ENCODE measurements at places on chromosomes 3 and 15. TPM values are rescaled to one million over a fixed set of nuclear protein-coding genes. Genes with fewer than 3 reads are reported as not detected.

DNA sequence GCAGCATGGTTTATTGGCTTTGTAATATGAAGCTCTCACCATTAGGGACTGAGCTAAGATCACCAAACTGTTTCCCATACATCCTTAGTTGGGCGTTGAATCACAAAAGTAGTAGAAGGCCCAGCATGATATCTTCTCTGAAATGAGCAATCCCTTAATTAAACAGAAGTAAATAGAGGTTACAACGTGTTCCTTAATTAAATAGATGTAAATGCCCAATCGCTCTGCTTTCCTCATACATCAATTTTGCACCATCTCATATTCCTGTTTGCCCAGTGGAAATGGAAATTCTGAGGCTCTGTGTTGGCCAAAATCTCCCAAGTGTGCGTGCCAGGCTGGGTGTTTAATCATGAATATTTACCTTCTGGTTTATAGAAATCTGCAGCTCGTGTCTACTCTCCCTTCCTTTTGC is 107.4 kb upstream of the FOXB1 start:
- no peak overlapping the region for H3K4me3 ChIP-seq
- H3K4me1 ChIP-seq: no peaks in the 10 kb centered on the region

DNA sequence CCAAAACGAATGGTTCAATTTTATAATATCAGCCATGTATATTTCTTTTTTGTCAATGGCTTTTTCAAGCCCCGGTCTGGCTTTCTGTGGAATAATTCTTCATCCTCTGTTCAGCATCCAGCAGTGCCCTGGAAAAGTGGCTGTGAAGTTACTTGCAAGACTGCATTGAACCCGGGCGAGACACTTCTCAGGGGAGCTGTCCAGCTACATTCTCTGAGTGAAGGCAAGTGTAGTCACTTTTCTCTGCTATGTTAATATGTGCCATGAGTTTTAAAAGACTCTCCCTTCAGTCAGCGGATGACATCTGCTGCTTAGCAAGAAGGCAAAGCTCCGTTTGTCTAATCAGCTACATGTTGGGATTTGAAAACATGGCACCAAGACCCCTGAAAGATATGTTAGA is 81.3 kb upstream of the RGMA start:
- H3K4me3 ChIP-seq: no peak overlapping the region
- no peak overlapping the region for H3K27ac ChIP-seq
- H3K27me3 ChIP-seq: no peaks in the 10 kb centered on the region
- no peak for DNase-seq

GRCh38 chr15:97425596-97425995 is 534.9 kb upstream of the ARRDC4 start:
- H3K4me3 ChIP-seq: no peak overlapping the region
- H3K27me3 ChIP-seq: no peaks in the 10 kb centered on the region
- H3K27ac ChIP-seq: no peak overlapping the region
- H3K36me3 ChIP-seq: no peaks in the 10 kb centered on the region
- H3K4me1 ChIP-seq: no peaks in the 10 kb centered on the region

DNA sequence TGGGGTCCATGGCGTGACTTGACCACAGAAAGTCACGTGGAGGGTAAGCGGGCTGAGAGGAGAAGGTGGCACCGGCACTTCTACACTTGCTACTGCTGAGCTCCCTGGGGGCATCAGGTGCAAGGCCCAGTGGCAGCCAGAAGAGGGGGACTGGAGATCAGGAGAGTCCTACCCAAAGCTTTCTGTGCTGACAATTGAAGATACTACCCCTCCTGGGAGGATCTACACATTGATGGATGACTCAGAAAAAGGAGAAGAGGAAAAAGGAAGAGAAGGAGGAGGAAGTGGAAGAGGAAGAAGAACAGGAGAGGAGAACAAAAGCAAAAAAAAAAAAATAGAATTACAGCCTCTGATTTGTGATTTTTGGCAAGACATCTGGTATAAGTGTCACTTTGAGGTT is 41.2 kb downstream of the MYO5C start:
- H3K4me3 ChIP-seq: no peak overlapping the region
- no peaks in the 10 kb centered on the region for H3K27me3 ChIP-seq
- no peaks in the 10 kb centered on the region for H3K36me3 ChIP-seq
- peaks cover 14% of the 10 kb centered on the region for H3K4me1 ChIP-seq

GRCh38 chr3:39401983-39402382 is 4.5 kb upstream of the RPSA start:
- H3K4me3 ChIP-seq: no peak overlapping the region
- H3K27ac ChIP-seq: no peak overlapping the region
- no peaks in the 10 kb centered on the region for H3K4me1 ChIP-seq
- H3K27me3 ChIP-seq: no peaks in the 10 kb centered on the region

ACKR4 gene
- polyA plus RNA-seq: not detected

GRCh38 chr3:64599651-64600050 is 88.1 kb downstream of the ADAMTS9 start:
- no peaks in the 10 kb centered on the region for H3K4me1 ChIP-seq
- DNase-seq: no peak
- no peak overlapping the region for H3K4me3 ChIP-seq
- H3K27me3 ChIP-seq: no peaks in the 10 kb centered on the region
- no peak overlapping the region for H3K27ac ChIP-seq

DNA sequence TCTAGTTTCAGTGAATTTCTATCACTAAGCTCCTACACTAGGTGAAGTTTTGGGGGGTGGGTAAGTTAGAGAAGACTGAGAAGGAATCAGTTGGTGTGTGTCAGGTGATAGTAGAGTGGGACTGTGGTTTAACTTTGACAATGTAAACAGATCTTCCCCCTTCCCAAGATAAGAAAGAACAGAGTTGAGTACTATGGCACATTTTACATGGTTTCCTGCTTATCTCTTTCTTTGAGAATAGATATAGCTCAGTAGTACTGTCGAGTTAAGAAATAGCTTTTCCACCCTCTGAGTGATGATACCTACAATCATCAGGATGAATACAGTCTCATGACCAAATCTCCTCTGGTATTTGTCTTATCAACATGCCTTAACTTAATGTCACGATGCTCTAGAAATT is 42.8 kb downstream of the GAP43 start:
- H3K27me3 ChIP-seq: no peaks in the 10 kb centered on the region
- no peak overlapping the region for H3K27ac ChIP-seq
- H3K4me3 ChIP-seq: no peak overlapping the region
- H3K36me3 ChIP-seq: no peaks in the 10 kb centered on the region
- H3K4me1 ChIP-seq: no peaks in the 10 kb centered on the region

Data from IMR-90 (cell line).